ENCODE measurements at places on chromosomes 5 and 9.

DNA sequence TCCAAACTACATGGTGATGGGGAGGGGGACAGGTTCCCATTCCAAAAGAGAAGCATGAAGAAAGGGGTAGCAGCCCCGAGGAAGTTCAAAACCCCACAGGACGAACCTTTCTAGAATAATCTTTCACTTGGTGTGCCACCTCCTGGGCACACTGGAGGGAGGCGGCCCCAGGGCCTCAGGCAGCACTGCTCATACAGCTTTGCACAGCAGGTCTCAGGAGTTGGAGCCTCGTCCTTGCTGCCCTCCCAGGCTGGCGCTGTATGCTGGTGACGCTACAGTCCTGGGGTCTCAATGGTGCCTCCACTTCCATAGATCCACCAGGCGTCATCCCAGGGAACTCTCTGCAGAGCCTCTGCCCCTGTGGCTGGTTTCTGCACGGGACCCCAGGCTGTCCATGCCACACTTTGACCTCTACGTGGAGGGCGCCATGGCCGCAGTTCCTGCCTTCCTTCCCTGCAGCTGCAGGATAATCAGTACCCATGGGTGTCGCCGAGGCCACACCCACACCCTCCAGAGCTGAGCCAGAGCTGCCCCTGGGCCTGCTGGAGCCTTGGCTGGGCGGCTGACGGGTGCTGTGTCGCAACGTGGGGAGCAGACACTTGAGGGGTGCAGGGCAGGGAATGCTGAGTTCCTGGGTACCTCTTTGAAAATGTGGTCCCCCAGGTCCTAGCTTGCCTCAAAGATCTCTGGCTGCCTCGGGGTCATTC, 95.3 kb downstream of the COL5A1 start:
- DNase-seq: no peak

DNA sequence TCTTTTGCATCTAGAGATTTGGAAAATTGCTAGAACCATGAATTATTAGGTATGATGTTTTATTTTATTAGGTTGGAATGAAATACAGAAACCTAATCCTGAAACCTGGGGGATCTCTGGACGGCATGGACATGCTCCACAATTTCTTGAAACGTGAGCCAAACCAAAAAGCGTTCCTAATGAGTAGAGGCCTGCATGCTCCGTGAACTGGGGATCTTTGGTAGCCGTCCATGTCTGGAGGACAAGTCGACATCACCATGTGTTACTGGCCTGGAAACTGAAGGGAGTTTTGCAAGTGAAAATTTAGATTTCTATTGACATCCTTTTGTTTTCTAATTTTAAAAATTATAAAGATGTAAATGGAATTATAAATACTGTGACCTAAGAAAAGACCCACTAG, 100.7 kb downstream of the NLN start:
- DNase-seq: no peak

DNA sequence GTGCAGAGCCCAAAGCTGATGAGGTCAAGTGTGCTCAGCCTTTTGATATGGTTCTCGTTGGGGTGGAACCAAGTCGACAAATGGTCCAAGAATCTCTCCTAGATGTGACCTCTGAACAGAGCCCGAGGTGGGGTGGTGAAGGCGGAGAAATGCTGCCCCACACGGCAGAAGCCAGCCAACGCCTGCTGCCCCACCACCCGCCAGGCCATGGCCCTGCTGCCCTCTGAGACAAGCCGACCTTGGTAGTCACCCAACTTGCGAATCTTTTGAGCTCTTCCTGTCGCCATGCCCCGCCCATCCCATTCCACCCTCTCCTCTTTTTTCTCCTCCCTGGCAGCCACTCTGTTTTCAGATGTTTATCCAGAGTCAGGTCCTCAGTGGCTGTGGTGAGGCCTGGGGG, 91.5 kb upstream of the EGFLAM start:
- no peak for DNase-seq

GRCh38 chr9:108672475-108673190, 183.2 kb downstream of the ACTL7B start:
- no peak for DNase-seq

DNA sequence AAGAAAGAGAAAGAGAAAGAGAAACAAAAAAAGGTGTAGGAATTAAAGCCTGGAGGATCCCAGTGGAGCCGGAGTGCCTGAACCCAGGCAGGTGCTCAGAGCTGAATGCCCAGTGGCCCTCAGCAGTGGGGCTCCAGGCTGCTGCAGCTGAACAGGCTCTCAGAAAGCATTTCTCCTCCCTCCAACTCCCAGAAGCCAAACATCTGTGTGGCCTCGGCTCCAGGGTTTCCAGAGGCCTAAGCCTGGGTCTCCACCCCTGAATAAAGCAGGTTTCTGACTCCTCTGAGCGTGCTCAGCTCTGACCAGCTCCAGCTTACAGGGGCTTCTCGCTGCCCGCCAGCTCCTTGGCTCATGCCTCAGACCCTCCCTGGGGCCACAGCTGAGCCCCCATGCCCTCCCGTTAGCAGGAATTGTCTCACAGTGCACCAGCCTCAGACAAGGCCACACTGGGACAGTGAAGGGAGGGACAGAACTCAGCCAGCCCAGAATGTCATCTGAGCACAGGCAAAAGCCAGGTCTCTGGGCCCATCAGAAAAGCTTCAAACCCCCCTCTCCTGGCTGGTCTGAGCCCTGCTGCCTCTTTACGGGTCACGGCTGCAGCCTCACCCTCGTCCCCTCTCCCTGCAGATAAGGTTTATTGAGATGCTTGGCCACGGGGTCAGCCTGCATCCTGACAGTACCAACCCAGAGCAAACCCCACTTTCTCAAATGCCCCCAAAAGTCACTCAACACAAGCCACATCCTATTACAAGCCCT, 114.4 kb upstream of the PPP1R26 start:
- no peak for DNase-seq

GRCh38 chr5:120823328-120823727, 359.2 kb downstream of the PRR16 start:
- no peak for DNase-seq

DNA sequence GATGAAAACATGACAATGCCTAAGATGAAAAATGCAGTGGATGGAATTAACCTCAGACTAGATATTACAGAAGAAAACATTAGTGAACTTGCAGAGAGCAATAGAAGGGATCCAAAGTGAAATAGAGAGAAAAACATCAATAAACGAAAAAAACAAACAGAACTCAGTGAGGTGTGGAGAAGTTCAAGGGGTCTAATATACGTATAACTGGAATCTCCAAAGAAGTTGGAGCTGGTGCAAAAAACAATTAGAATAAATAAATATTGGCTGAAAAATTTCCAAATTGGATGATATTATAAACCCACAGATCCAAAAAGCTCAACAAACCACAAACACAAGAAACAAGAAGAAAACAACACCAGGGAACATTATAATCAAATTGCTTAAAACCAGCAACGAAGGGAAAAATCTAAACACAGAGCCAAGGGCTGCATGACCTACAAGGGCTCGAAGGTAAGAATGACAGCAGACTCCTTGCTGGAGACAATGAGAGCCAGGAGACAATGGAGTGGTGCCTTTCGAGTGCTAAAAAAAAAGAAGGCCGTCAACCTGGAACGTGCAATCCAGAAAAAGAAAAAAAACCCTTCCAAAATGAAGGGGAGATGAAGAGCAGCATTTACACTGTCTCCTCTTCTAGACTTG, 11.8 kb downstream of the FAM163B start:
- DNase-seq: no peak

- no peak for DNase-seq
Observed at GRCh38 chr5:35230038-35230611, at the start of gene PRLR. Gene PRLR, minus strand, starts transcription at chr5:35230487. Its CDS starts 140,867 bp downstream, at chr5:35089620.

DNA sequence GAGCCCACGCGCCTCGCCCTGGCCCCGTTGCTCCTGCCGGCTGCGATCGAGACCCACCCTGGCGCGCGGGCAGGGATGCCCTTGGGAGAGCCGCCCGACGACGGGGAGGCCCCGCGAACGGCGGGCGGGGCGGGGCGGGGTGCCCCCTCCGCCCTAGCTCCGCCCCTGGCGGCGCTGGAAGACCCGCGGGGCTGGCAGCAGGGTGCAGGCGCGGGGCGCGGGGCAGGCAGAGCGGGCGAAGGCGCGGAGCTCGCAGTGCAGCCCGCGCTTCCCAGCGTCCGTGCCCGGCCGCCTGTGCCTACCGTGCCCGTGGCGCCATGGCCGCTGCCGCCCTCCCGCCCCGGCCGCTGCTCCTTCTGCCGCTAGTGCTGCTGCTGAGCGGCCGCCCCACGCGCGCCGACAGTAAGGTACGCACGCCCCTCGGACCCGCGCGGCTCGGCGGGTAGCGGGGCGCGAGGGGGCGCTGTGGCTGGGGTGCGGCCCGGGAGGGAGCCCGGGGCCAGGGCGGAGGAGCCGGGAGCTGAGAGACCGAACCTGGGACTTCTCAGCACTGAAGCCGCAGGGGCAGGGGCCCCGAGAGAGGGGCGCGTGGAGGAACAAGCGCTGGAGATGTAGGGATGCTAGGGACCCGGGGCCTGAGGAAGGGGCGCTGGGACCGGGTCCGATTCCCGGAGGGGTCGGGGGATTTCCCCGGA, at the start of gene OLFML2A:
TSS of gene OLFML2A (plus strand) at position 180 of the 695 bp plus-strand sequence. CDS start at position 318, 138 bp downstream.
- DNase-seq: no peak

DNA sequence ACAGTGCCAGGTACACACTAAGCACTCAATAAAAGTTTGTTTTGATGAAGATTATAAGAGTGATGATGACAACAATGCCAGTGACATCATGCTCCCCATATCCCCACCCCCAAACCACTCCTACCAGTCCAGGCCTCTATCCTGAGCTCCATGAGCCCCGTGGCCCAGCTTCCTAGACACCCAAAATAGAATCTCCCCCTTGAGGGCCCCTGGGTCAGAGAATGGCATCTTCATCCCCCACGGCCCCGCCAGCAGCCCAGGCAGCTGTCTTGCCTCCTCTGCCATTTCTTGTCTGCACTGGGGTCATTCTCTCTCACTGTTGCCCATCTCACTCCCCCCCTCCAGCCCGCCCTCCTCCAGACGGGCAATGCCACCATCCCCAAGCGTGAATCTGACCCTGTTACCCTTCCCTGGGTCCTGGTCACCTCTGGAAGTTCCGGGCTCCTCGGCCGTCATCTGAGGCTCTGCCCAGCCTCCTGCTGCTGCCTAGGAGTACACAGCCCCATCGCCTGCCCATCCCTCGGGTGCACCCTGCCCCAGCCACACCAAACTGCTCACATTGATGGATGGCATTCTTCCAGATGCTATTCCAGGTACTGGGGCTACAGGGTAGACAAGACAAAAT, 76.8 kb upstream of the LMX1B start:
- DNase-seq: no peak

GRCh38 chr5:110346893-110347358, 379.5 kb downstream of the TMEM232 start:
- no peak for DNase-seq

GRCh38 chr5:154384480-154385235, 61.1 kb upstream of the SAP30L start:
- no peak for DNase-seq

GRCh38 chr9:10443868-10444204, 169.0 kb downstream of the PTPRD start:
- no peak for DNase-seq

DNA sequence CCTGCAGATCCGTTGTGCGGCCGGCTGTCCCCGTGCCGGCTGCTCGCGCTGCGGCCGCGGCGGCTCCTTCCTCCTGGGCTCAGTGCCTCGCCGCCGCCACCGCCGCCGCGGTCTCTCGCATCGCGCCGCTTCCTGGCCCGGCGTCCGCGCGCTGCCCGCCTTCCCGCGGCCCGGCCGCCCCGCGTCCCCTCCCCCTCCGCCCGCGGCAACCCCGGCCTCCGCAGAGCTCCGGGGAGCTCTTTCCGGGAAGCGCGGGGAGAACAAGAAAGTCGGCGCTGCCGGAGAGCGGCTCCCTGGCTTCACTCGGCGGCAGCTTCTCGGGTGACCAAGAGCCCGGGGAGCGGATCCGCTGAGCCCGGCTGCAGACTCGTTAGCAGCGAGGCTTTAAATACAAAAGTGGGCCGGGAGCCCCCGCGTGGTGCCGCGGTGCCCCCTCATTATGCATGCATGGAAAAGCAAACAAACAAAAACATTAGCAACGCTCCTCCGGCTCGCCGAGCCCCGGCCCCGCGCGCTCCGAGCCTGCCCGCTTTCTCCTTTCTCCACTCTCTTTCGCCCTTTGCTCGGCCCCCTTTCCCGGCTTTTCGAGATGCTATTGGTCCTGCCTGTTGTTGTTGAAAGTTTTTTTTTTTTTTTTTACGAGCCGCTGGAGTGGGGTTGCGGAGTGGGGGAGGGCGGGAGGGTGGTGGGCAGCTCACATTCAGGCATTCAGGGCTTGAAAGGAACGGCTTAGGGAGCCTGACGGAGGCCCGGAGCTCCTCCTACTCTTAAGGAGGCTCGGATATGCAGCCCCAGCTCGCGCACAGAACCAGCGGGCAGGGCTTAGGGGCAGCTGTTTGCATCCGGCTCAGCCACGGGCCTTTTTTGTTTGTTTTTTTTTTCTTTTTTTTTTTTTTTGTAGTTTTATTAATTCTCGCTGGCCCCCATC, at the start of gene GAS1:
TSS of gene GAS1 (minus strand) at position 361 of the 928 bp plus-strand sequence. CDS start 727 bp downstream, outside the sequence.
- DNase-seq: peak; percentile 89

DNA sequence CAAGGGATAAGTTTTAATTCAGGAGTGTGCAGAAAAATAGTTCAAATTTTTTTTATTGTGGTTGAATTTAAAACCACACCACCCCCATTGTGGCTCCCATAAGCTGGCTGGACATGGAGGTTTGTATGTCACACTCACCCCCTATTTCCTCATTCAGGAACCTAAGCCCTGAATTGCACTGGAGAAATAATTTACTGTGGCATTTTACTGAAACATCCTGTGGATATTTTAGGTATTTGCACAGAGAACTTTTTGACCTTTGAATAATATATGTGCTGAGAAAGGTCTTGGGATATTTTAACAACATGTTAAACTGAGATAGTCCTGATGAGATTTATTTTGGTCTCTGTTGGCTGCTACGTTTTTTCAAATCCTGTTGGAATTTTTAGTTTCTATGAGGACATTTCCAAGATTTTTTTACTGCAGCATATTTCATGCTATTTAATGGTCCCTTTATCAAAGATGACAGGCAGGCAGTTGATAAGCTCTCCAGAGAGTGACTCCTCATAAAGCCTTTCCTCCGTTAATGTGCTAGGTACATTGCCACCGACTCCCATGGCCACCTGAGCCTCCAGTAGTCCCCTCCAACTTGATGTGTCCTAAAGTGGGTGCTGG, 51.2 kb upstream of the PALM2AKAP2 start:
- DNase-seq: no peak

DNA sequence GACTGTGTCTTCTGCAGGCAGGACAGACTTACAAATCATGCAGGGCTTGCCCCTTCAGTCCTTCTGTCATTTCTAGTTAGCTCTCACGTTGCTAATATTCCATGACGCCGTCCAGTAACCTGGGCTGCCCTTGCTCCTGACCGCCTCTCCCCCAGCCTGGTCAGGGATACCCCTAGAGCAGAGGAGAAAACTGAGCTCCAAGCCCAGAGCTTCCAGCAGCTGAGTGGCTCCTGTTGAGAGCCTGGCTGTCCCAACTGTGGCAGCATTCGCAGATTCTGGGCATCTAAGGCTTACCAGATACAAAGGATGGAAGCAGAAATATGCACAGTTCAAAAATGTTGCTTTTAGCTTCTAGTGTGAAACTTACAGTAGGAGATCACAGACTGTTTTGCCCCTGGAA, 185.2 kb downstream of the CD180 start:
- DNase-seq: no peak

DNA sequence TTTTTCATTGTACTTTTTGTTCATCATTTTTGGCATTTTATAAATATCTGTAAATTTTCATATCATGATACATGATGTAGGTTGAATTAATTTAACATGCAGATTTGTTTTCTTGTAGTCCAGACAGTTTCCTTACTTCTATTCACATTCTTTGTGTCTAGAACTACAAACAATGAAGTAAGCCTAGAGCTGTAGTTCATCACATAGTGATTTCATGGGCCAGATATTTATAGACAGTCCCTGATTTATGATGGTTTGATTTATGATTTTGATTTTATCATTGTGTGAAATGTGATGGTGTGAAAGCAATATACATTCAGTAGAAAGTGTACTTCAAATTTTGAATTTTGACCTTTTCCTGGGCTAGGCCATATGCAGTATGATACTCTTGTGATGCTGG, 139.0 kb downstream of the ARHGEF28 start:
- DNase-seq: no peak
